Activated B cell treated with CpG ODN at 0.5 μM for 24 hours (primary cell): ENCODE measurements at places on chromosomes 3 and 15. TPM values are rescaled to one million over a fixed set of nuclear protein-coding genes. Genes with fewer than 3 reads are reported as not detected.

DNA sequence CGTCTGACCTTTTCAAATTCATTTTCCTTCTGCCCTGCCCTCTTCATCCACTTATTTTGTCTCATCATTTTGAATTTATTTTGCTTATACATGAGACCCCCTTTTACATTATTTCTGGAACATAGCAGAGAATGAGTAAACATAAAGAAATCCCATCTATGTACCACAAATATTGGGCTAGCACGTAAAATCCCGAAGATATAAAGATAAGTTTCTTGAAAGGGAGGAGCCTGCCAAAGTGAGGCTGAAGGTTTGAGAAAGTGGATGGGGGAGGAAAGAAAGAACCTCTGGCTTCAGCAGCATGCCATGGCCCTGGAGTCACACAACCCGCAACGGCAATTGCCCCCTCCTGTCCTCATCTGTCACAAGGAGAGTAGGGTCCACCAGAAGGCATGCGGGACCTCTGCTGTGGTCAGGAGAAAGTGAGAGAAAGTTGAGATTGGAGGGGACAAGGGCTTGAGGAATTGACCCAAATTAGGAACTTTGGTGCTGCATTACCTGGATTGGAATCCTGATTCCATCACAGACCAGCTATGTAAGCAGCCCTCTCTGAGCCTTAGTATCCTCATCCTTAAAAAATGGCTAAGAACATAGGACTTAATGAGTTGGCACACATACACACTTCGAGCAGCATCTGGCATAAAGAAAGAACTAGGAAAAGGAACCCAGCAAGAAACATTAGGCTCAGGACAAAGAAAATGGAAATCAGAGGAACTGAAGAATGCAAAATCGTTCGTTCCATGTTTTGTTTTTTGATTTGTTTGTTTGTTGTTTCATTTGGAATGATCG, 53.7 kb upstream of the GYG1 start:
- DNase-seq: no peak

CHRD gene
- total RNA-seq: not detected in 2 replicates

DNA sequence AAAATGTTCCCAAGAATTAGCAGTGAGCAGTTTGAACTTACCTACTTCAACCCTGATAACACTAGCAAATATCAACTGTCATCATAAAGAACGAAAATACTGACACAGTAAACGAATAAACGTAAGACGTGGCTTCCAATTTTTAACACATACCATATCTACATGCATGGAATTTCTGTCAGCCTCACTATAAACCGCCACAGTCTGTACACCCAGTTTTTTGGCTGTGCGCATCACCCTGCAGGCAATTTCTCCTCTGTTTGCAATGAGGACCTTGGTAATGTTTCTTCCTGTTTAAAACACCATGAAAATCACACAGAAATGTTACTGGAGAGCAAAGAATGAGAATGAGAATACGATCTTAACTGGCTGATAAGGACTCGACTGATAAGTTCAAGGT, 7.0 kb downstream of the MCCC1 start:
- no peak for DNase-seq

GRCh38 chr3:190546881-190547510, 33.1 kb downstream of the IL1RAP start:
- DNase-seq: no peak

SLC24A5 gene
- not detected in 2 replicates for total RNA-seq

DNA sequence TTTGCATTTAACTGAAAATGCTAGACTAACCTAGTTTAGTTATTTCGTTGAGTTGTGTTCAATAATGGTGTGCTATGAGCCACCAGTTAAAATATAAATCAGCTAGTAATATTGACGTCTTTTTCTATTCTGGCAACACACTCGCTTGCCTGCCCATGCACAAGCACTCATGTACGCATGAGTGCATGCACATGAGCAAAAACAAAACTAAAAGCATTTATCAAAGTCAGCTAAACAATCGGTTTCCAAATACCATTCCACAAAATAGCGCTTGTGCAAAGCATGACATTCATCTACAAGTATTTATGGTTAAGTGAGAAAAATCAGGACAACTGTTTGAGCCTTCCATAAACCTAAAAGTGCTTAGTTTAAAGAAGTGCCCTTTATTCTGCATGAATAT, 13.1 kb upstream of the SAMMSON start:
- DNase-seq: no peak

DNA sequence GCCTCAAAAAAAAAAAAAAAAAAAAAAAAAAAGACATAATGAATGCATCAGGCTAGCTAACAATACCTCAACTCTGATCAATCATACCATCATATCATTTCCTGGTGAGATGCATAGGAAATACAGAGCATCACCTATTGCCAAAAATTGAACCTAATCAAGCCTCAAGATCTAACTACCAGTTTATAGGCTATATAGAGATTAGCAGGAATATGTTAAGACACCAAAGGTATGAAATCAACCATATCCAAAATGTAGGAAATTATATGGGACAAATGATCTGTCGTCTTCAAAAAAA, 387 bp upstream of the VPS33B start:
- DNase-seq: no peak

XCR1 gene
- total RNA-seq: not detected in 2 replicates

SLC22A13 gene
- total RNA-seq: 0.20 and 0.51 TPM in 2 replicates

GRCh38 chr3:117669774-117670173, 960.2 kb downstream of the TUSC7 start:
- no peak for DNase-seq

DNA sequence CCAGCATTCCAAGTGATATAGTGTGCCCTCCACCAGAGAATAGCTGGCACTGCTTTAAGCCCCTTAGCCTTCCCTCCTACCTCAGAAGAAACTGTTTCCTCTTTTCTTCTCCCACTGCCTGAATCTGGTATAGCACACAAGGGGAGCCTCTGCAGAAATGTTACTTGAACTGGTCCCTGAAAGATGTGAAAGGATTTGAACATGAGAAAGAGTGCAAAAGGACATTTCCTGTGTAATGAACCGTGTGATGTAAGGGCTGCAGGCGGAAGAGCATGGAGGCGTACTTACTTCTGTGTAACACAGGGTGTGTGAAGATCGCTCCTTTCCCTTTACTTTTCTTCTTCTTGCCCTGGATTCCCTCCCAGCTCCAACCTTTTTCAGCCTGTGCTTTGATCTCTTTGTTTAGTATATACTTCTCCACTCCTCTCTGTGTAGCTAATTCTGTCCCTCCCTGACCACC, 8.4 kb downstream of the TMOD3 start:
- no peak for DNase-seq

ARGFX gene
- total RNA-seq: not detected in 2 replicates

TTLL13 gene
- total RNA-seq: 0.49 and 2.2 TPM in 2 replicates

LSM3 gene
- 12.9 and 14.2 TPM in 2 replicates for total RNA-seq

DNA sequence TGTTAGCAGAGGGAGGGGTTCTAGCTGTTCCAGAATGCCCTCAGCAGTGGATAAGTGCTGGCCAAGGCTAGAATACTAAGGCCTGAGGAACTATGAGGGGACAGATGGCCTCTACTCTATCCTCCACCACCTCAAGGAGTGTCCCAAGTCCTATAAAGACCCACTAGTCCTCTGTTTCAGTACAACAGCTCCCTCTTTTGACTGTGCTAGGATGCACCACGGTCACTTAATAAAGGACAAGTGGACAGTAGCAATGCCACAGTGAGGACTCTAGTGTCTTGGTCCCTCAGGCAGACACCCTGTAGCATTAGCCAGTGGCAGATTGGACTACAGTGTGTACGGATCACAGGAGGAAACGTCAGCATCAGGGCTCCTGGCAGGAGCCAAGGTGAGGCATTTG, 171.8 kb upstream of the PROK2 start:
- no peak for DNase-seq

GRCh38 chr15:68930268-68931022, at the start of gene SPESP1:
TSS of gene SPESP1 (plus strand) at chr15:68930525. CDS start at chr15:68930654, 129 bp downstream.
- DNase-seq: peak; percentile 41

TLE3 gene
- 106 and 110 TPM in 2 replicates for total RNA-seq

DNA sequence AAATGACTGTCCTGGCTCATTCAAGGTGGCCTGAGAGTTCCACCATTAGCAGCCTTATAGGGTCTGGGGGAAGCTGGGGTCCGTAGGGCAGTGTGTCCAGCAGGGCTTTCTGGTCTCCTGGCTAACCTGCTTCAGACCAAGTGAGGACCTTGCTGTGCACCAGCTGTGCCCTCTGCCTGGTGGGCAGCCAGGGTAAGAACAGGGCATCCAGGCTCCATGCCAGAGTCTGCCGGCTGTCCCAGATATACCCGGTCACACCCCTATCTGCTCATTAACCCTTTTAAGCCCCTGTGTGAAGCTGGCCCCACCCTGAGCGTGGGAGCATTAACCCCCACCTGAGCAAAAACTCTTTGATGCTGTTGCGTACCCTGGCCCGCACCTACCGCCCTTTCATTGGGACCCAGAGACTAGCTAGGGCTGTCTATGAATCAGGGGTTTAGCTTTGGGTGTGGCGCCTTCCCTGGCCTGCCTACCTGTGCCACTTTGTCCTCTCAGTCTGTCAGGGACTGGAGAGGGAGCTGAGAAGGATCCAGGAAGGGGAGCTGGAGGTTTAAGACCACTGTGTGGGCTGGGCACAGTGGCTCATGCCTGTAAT, 17.6 kb downstream of the SEMA3F start:
- no peak for DNase-seq

GRCh38 chr15:84981711-84982300, at the start of gene PDE8A:
TSS of gene PDE8A (plus strand) at chr15:84981856. CDS start at chr15:84982163, 307 bp downstream.
- peak; percentile 58 for DNase-seq

- no peak for DNase-seq
These were observed 290.9 kb downstream of the OCA2 start for GRCh38 chr15:27808182-27808581.

DNA sequence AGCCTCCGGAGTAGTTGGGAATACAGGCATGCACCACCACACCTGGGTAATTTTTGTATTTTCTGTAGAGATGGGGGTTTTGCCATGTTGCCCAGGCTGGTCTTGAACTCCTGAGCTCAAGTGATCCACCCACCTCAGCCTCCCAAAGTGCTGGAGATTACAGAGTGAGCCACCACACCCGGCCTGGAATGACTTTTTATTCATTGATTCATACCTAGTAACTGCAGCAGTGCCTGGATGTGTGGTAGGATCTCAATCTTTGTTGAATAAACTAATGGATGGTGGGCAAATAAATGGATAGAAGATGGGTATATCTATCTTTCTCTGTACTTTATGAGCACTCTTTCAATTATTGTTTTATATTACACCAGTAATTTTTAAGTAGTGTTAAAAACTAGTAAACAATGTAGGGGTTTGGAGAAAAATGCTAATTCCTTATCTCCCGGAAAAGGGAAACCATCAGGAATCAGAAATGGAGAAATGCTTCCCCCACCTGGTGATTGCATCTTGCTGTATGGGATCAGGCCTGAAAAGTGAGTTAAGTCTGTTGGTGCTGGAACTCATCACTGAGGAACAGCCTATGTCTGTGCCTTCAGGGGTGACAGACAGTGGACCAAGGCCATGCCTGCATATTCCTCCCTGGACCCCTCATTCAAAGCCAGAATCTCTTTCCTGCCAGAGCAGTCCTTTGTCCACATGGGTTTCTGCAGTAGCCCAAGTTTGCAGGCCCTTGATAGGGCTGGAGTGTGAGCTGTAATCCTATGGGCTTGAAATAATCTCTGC, 161.0 kb upstream of the CTDSPL start:
- no peak for DNase-seq

DNA sequence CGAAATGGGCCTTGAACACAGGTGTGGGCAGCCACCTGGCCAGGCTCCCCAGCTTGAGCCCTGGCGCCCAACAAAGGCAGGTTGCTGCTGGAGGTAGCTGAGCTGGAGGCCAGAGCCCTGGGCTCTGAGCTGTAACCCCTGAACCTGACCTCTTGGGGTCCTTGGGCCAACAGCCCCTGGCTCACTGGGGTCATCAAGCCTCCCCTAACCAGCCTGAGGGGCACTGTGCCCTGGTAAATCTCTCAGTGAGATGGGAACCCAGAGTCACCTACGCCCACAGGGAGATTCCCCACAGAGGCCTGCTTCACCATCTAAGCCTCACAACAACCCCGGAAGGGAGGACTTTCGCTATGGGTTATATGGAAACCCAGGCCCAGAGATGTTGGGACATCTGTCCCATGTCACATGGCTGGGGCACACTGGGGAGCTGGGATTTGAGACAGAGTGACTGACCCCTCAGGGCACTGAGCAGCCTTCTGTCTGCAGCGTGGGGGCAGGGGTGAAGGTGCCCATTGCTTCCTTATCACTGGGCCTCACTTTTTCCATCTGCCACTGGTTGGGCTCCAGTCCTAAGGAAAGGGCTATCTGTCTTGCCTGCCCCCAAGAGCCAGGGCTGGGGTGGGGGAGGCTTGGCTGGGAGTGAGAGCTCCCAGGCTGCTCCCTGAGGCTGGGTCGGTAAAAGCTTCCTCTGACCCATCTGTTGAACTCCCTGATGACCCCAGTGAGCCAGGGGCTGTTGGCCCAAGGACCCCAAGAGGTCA, 59.1 kb downstream of the IQSEC1 start:
- no peak for DNase-seq

DNA sequence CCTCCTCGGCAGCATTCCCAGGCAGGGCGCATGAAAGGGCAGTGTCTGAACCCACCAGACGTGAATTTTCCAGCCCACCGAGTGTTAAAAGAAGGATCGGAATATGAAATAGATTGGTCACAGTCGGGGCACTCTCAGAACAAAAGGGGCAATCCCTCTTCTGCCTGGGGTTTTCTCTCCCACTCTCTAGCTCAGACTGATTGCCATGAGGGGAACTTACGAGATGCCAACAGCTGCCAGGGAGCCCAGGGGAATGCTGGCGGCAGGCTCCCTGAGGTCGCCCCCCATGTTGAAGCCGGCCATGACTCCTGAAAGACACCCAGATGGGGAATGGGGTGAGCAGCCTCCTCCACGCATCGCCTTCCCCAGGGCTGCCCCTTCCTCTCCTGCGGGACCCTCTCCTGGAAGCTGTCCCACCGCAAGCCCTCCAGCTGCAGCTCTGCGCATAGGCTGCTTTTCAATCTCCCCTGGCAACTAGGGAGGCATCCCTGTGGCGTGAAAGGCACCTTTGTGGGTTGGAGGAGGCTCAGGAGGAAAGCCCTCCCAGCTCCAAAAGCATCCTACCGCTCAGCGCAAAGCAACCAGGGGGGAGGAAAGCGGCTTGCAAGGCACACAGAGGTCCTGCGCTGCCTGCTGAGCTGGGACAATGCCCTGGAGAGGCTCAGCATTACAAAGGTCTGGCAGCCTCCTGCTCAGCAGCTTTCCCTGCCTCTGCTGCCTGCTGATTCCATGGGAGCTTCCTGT, 64.8 kb upstream of the HEG1 start:
- no peak for DNase-seq
